ENCODE measurements at places on chromosomes 2 and 18. TPM values are rescaled to one million over a fixed set of nuclear protein-coding genes. Genes with fewer than 3 reads are reported as not detected.
A peak's percentile ranks its signal among the peaks of the same experiment; 100 is the strongest.

- no peak overlapping the region for H3K4me3 ChIP-seq
- H3K27me3 ChIP-seq, result no peaks in the 10 kb centered on the region
- no peak overlapping the region for H3K27ac ChIP-seq
- peaks cover 4% of the 10 kb centered on the region for H3K4me1 ChIP-seq
Observed at GRCh38 chr2:130352237-130352636, 3.6 kb upstream of the PTPN18 start.

DNA sequence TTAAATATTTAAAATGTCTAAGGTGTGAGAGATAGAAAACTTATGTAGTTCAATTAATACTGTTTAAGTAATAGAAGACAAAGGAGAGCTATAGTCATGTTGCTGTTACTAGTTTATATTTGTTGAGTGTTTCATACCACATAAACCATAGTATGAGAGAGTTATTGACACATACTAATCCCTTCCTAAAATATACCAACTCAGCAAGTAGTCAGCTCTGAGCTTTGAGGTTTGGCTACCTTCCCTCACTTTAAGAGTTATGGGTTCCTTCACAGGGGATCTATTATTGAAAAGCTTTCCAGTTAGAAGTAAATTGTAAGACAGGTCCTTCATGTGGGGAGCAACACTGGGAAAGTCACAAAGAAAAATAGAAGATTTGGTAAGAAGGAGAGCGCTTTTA lies 701.6 kb upstream of the ZEB2 start:
- H3K36me3 ChIP-seq, result no peaks in the 10 kb centered on the region
- peak; percentile 55 for DNase-seq
- no peaks in the 10 kb centered on the region for H3K27me3 ChIP-seq
- no peak overlapping the region for H3K4me3 ChIP-seq

The PROKR1 gene
- total RNA-seq, result 0.12 TPM

DNA sequence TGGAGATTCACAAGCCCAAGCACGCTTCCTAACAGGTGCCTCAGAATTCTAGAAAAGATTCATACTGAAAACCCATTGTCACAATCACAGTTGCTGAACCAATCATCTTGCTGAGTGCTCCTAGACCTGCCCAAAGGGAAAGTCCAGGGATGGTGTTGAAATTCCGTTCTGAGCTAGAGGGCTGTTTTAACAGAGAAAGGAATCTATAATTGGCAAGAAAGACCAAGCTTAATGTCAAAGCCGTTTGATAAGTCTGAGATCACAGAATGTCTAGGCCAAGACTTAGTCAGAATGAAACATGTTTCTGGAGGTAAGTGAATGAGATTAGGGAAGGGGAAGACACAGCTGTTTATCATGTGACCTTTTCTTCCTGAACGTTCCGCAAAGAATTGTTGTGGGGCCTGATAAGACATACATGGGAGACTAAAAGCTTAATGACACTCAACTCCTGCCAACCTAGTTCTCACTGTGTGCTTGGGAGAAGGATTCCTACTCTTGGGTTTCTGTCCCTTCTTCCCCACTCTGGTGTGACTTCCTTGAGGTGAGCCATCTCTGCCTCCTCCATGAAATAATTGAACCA lies 27.5 kb downstream of the PMAIP1 start:
- DNase-seq, result no peak
- H3K4me3 ChIP-seq, result no peak overlapping the region
- no peaks in the 10 kb centered on the region for H3K27me3 ChIP-seq
- no peak overlapping the region for H3K27ac ChIP-seq
- H3K4me1 ChIP-seq, result peaks cover 17% of the 10 kb centered on the region

GRCh38 chr2:26605195-26605998 lies 35.8 kb downstream of the CIB4 start:
- H3K4me1 ChIP-seq, result peaks cover 21% of the 10 kb centered on the region
- peak; percentile 81 for DNase-seq
- H3K4me3 ChIP-seq, result no peak overlapping the region
- H3K27ac ChIP-seq, result no peak overlapping the region
- peaks cover 5% of the 10 kb centered on the region for H3K27me3 ChIP-seq

- no peak overlapping the region for H3K27ac ChIP-seq
- no peak overlapping the region for H3K4me3 ChIP-seq
- H3K36me3 ChIP-seq, result no peaks in the 10 kb centered on the region
- no peak for DNase-seq
- H3K27me3 ChIP-seq, result no peaks in the 10 kb centered on the region
- H3K4me1 ChIP-seq, result no peaks in the 10 kb centered on the region
Observed at GRCh38 chr18:7735196-7735595, 168.1 kb downstream of the PTPRM start.

GRCh38 chr2:232234922-232235615 lies 143.5 kb upstream of the ALPP start:
- H3K4me3 ChIP-seq, result no peak overlapping the region
- H3K4me1 ChIP-seq, result peaks cover 42% of the 10 kb centered on the region
- peak; percentile 5 for DNase-seq
- H3K27me3 ChIP-seq, result no peaks in the 10 kb centered on the region
- peaks cover 6% of the 10 kb centered on the region for H3K36me3 ChIP-seq

The SIX3 gene
- total RNA-seq, result 0.07 TPM

DNA sequence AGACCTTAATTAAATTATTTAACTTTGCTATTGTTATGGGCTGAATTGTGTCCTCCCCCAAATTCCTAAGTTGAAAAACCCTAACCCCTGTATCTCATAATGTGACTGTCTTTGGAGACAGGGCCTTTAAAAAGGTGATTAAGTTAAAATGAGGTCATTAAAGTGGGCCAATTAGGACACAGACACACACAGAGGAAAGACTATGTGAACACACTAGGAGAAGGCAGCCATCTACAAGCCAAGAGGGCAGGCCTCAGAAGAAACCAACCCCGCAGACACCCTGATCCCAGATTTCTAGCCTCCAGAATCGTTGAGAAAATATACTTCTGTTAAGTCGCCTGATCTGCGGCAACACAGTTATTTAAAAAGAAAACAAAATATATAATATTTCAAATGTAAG lies 6.4 kb downstream of the STK17B start:
- DNase-seq, result no peak
- H3K27me3 ChIP-seq, result no peaks in the 10 kb centered on the region

The TSPYL6 gene
- total RNA-seq, result not detected

DNA sequence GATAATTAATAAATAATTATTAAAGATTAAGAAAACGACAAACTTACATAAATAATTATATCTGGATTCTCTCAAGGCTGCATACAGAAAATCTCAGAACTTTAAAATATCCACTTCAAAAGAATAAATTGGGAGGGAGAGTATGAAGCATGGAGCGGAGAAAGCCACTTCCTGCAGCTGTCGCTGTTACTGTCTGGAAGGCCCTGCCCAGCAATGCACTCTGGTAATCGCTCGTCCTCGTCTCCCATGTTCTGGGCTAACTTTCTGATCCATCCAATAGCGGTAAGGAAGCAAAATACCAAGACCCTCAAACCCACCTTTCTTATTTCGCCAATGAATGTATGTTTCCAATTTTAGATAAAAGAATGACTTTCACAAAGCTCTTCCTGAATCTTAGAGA lies 26.7 kb downstream of the CYRIA start:
- no peak overlapping the region for H3K4me3 ChIP-seq
- DNase-seq, result no peak
- no peaks in the 10 kb centered on the region for H3K27me3 ChIP-seq

GRCh38 chr2:866887-867286 lies 83.8 kb upstream of the SNTG2 start:
- H3K27me3 ChIP-seq, result peaks cover 49% of the 10 kb centered on the region
- DNase-seq, result no peak
- no peaks in the 10 kb centered on the region for H3K36me3 ChIP-seq
- H3K27ac ChIP-seq, result no peak overlapping the region
- no peak overlapping the region for H3K4me3 ChIP-seq
- H3K4me1 ChIP-seq, result no peaks in the 10 kb centered on the region

The IL36G gene
- total RNA-seq, result 0.62 TPM

The GLI2 gene
- 30.3 TPM for total RNA-seq

DNA sequence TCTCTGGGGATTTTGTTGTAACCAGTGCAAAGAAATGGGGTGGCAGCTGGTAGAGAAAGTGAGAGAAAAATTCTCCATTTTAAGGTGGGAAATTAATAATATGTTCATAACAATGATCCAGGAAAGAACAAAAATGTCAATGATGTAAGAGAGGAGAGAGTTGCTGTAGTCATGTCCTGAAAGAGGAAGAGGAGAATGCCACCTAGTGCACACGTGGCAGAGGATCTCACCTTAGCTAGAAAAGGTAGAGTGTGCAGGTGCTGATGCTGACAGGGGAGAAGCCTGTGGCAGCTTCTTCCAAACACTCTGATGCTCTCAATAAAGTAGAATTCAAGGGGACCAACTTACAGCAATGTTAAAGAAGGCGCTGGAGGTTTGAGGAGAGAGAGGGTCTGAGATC lies 282.9 kb upstream of the PKDCC start:
- no peaks in the 10 kb centered on the region for H3K4me1 ChIP-seq
- H3K27ac ChIP-seq, result no peak overlapping the region
- H3K36me3 ChIP-seq, result no peaks in the 10 kb centered on the region
- peaks cover 24% of the 10 kb centered on the region for H3K27me3 ChIP-seq
- no peak for DNase-seq
- no peak overlapping the region for H3K4me3 ChIP-seq

DNA sequence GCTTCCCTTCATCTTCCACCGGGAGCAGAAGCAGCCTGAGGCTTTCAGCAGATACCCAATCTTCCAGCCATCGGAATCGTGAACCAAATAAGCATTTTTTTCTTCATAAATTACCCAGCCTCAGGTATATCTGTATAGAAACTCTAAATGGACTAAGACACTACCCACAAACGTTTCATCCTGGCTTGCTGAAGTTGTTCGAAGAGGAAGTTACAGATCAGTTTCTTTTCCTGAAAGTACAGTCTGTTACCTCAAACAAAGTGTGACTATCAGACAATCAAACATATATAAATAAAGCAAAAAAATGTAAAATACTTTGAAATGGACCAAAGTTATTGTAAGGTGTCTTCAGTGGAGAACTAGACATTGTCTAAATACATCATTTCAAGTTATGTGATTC lies 97.9 kb downstream of the MREG start:
- H3K4me3 ChIP-seq, result no peak overlapping the region
- no peaks in the 10 kb centered on the region for H3K36me3 ChIP-seq
- H3K4me1 ChIP-seq, result peaks cover 29% of the 10 kb centered on the region
- H3K27me3 ChIP-seq, result no peaks in the 10 kb centered on the region
- no peak for DNase-seq

Data from PC-3 (cell line).